CD4-positive, alpha-beta T cell treated with Interleukin-2 at 100 ng/mL for 4 hours (primary cell): ENCODE measurements at places on chromosomes 7 and 10.
A peak's percentile ranks its signal among the peaks of the same experiment; 100 is the strongest.

- no peak for DNase-seq
These were observed 74.7 kb downstream of the ABCA13 start for GRCh38 chr7:48245751-48246472.

- DNase-seq: peak; percentile 8
These were observed 12.2 kb downstream of the CLRN3 start for GRCh38 chr10:127880557-127880956.

- DNase-seq: no peak
These were observed 3.0 kb upstream of the LGI1 start for GRCh38 chr10:93754761-93755160.

GRCh38 chr7:82044497-82045080 is 274.7 kb upstream of the HGF start:
- DNase-seq: no peak

- peak; percentile 6 for DNase-seq
These were observed 22.4 kb downstream of the ZFAND2A start for GRCh38 chr7:1137517-1138167.

DNA sequence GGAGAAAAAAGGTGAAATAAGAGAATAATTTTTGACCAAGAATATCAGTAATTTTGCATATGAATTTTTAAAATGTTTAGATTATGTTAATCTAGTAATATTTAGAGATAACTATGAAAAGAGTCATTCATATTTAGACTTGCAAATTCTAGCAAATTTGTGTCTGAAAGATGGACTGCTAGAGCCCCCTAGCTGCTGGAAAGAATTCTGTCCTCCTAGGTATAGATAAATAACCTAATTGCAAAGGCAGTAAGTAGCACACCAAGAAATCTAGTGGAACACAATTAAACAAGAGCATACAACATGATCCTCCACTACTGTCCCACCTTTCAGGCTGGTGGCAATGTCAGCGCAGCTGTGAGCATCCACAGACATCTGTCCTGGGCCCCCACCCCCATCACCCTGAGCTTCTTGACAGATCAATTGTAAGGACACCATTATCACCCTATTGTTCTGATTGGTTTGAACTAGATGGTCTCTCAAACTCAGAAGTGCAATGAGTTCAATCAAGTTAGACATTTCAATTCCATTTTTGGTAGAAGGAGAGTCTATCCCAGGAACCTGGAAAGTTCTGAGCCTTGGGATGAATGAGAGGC is 15.0 kb upstream of the GFRA1 start:
- DNase-seq: no peak

GRCh38 chr10:22683140-22683389 is 31.3 kb downstream of the PIP4K2A start:
- no peak for DNase-seq

DNA sequence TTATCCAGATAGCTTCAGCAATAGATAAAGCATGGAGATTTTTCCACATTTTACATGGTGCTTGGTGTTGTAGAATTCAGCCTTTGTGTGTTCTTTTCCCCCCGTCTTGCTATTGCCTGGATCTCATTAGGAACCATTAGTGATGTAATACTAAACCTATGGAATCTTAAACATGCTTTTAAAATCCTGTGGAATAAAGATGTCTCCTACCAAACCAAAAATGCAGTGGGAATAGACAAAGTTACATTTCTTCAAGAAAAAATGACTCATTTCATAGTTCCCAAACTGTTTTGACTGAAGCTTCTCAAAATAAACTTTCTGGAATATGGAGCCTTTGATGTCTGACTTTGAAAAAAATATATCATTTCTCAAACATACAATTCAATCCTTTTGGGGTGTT is 44.0 kb downstream of the CALD1 start:
- no peak for DNase-seq

DNA sequence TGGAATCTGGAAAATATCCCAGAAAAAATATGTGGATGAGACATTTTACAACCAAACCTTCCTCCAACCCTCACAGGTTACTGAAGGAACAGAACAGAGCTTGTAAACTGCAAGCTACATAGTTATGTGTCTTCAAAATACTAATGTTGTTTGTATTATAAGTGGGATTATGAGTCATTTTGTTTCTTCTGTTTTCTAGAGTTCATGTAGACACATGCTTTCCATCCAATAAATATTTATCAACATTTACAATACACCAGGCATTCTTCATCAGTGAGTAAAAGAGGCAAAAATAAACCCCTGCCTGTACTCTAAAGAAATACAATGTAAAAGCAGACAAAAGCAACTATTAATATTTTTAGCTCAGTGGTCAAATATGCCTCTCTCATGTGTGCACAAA is 38.0 kb upstream of the TES start:
- DNase-seq: no peak

- DNase-seq: no peak
These were observed 342.7 kb upstream of the ETV1 start for GRCh38 chr7:14332155-14332554.

- no peak for DNase-seq
These were observed 128.4 kb upstream of the FZD1 start for GRCh38 chr7:91135703-91136430.

GRCh38 chr7:139875821-139876241 is 46.8 kb downstream of the TBXAS1 start:
- DNase-seq: no peak

DNA sequence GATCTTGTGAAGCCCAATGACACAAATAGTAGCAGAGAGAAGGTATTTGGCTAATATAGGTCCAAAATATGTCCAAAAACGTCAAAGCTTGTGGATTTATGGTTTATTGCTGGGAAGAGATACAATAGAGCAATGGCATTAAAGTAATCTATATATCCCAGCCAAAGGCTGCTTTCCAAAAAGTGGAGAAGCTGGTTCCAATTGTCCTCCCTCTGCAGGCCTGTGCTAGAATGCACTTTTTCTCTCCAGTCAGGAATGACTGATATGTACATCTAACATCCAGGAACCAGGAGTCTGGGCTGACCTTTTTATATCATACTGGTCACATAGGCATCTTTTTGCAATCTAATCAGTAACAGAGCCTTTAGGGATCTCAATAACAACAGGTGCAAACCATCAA is 167.1 kb upstream of the FAM3C start:
- no peak for DNase-seq

DNA sequence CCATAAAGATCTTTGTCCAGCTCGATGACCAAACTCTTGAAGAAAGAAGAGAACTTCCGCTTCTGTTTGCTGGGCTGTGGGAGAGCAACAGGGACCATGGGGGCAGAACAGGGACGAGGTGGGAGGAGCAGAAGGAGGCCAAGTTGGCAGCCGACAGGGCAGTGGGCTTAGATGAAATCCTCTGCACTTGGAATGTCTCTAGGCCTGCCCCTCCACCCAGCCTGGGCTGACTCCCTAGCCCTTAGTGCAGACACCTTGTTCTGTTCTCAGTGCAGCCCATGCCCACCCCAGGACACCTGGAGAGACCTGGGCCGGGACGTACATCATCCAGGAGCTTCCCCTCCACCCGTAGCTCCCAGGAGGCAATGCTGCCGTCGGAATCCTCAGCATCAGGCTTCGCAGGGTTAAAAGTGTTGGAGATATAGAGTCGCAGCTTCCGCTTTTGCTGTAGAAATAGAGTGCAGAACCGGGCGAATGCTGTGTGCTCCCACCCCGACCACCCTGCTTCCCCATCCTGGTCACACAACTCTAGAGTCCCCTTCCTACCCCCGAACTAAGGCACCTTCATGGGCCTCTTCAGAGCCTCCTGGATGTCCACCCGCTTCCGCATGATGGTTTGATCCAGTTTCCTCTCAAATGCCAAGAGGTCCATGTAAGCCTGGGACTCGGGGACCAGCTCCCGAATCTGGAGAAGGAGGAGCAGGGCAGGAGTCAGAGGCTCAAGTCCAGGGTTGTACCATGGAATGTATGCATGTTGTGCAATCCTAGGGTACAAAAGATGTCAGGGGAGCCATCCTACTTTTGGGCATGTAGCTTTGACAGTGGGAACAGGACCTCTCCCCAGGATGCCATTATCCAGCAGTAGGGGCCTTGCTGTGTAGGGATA is 6.1 kb downstream of the SMARCD3 start:
- no peak for DNase-seq

- DNase-seq: no peak
These were observed 82.1 kb upstream of the HPS1 start for GRCh38 chr10:98528805-98529183.

- no peak for DNase-seq
These were observed 153.1 kb upstream of the MEOX2 start for GRCh38 chr7:15839416-15840100.

GRCh38 chr7:94276795-94277194 is 117.9 kb upstream of the COL1A2 start:
- DNase-seq: no peak

DNA sequence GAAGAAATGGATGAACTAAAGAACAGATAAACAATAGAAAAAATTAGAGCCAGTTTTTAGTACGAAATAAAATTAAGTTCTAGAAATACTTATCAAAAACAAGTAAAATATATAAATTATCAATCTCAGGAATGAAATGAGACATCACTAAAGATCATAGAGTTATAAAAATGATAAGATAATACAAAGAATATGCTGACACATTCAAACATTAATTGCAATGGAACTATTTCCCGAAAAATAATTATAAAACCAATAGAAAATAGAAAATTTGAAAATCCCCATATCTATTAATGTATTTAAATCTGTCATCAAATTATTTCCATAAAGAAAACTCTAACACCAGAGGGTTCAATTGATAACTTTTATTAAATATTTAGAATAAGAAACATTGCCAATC is 458.1 kb upstream of the MBL2 start:
- DNase-seq: no peak

- DNase-seq: no peak
These were observed 41.0 kb upstream of the RAPGEF5 start for GRCh38 chr7:22397981-22398380.

- no peak for DNase-seq
These were observed 46.8 kb downstream of the NPVF start for GRCh38 chr7:25181532-25181931.

DNA sequence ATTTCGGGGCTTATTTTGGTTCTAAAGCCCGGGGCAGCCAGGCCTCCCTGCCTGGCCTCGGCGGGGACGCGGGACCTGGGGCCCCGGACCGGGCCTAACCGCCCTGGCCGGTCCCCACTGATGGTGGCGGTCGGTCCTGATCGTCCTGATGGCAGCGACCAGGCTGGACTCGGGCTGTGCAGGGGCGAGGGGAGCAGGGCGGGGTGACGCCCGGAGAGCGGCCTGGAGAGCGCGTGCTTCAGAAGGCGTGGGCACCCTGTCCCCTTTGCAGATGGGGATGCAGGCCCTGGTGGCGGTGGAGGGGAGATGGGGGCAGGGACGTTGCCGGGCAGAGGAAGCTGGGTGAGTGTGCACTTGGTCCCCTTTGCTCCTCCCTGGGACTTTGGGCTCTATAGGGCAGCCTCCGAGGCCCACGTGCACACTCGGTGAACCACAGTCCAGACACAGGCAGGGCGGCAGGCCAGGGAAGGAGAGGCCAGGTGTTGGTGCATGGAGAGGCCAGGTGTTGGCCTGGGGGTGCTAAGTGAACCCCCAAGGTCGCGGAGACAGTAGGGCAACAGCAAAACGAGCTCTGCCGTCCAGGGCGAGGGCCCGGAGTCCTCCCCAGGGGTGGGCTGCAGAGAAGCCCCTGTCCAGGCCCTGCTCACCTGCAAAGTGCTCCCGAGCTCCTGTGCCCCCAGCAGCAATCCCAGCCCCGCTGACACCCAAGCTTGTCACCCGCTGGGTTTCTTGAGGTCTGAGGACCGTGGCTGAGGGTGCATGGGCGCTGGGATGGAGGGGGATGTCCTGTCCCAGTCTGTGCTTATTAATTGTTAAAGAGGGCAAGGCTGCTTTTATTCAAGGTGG is 42.4 kb upstream of the FAM20C start:
- DNase-seq: no peak

DNA sequence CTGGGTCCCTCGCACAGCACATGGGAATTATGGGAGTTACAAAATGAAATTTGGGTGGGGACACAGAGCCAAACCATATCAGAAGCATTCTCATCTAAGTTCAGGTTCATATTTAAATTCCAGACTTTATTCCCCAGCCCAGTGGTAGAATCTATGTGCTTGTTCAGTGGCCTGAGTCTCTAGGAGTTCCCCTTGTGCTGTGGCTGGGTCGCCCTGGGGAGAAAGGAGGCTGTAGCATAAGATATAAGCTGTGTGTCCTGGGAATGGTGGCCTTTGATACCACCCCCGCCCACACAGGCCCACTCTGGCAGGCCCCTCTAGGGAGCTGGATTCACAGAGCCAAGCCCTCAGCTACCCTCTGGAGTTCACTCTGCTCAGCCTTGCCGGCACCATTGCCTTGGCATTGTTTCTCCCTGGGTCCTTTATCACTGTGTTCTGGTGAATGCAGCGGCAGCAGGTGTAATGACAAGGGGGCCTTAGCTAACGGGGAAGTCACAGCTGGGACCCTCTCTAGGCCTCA is 64.2 kb downstream of the MINDY4 start:
- DNase-seq: no peak

DNA sequence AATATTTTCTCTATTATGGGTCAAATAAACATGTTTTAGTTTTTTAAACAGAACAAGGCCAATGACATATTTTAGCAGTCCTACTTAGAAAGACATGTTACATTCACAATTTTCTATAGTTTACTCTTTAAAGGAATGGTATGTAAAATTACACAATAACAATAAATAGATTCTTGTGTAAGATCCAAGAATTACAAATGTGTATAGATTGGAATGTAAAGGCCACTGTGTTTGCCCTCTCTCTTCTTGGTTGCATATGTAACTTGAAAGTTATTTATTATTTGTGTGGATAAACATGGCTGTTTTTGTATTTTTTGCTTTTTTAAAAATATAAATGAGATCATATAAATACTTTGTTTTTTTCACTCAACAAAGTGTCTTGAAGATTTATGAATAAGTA is 979.3 kb upstream of the CELF2 start:
- DNase-seq: no peak

GRCh38 chr10:131844529-131845084 is 56.2 kb upstream of the PPP2R2D start:
- no peak for DNase-seq

DNA sequence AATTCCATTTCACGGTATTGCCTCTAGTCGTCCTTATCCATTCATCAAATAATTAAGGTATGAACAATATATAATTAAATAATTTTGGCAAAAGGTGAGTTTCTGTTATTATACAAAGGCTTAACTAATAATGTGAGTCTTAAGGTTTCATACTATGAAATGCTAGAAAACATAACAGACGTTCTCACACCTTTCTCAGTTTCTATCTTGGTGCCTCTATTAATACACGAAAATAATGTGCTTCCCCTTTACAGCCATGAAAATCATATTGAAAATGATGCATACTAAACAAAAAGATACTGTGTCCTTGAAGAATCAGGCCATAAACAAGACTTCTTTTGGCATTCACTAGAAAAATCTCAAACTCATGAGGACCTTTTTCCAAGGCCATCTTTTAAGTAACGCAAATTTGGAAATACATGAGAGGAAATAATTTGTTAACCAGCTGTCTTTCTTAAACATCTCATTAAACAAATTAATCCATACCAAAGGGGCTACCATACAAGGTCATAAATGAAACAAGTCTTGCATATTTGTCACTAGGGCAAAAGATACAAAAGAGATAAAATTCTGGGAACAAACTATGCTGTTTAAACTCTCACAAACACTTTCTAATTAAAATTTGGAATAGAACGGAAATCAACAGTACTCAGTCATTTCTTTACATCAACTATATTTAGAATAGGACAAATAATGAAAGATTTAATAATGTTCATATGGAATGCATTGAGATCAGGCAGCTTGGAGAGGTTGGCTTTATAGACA is 53.9 kb upstream of the CAV2 start:
- DNase-seq: no peak

GRCh38 chr10:70913893-70914240 is 25.5 kb upstream of the PCBD1 start:
- DNase-seq: no peak
